CD4-positive, alpha-beta T cell treated with Interleukin-15 for 1 hour (primary cell): ENCODE measurements at places on chromosomes 1 and 21.

GRCh38 chr1:228180959-228181644 lies 15.5 kb downstream of the IBA57 start:
- no peak for DNase-seq

DNA sequence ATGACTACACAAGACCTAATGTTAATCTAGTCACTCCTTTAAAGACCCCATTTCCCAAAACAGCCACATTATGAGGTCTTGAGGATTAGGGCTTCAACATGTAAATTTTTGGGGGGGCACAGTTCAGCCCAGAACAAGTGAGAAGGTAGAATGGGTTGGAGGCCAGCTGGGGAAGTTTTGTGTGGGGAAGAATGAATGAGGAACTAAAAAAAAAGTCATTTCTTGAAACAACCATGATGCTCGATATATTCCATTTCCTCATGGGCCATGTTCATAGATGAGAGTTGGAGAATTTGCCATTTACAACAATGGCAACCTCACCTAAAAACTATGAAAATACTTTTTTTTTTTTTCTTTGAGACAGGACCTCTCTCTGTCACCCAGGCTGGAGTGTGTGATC lies 14.5 kb downstream of the NLRP3 start:
- DNase-seq: peak; percentile 16

DNA sequence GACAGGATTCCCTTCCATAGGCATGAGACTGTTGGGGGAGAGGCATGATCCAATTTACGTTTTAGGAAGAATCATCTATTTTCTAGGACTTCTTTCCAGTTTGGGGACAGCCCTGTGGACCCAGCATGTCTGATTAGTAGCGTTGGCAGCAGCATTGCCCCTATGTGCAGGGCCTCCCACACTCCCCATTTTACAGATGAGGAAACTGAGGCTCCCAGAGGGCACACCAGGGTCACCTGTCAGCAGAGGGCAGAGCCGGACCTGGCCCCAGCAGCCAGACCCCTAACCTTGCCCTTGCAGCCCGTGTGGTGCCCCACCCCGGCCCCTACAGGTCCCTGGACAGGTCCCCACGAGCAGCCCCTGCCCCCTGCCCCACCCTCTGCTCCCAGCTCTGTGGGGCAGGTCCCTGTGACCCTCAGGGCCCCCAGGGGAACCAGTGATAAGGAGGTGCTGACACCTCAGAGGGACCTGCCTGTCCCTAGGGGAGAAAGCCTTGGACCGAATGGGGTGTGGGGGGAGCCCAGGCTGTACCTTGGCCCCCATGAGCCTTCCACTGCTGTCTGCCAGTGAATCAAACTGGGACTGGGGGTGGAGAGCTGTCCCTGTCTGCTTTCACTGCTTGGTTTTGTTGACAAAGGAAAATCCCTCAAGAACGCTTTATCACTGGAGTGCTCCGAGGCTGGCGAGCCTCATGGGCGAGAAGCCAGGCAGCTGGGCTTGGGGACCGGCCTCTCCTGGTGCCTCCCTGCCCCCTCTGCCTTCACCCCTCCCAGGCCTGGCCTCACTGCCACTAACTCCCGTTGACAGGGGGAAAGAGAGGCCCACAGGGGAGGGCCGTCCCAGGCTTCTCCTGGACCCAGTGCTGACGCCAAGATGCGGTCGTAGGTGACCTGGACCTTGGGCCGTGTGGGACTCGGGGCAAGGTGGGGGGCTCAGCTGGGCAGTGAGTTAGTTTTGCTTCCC lies 39.4 kb upstream of the CCDC27 start:
- DNase-seq: no peak

- no peak for DNase-seq
Measured at GRCh38 chr1:10751561-10752085, 44.8 kb downstream of the CASZ1 start.
